ENCODE measurements at places on chromosomes 16 and 17. TPM values are rescaled to one million over a fixed set of nuclear protein-coding genes. Genes with fewer than 3 reads are reported as not detected.

TAC4 gene
- not detected for total RNA-seq

GAS7 gene
- total RNA-seq = 5.8 TPM

GPR179 gene
- total RNA-seq = 0.16 TPM

GPRC5B gene
- total RNA-seq = 83.1 TPM

MPP3 gene
- total RNA-seq = 2.4 TPM

KCNH6 gene
- not detected for total RNA-seq

RMI2 gene
- 0.49 TPM for total RNA-seq

CPPED1 gene
- total RNA-seq = 8.7 TPM
